HS-5 (cell line): ENCODE measurements at places on chromosomes 2 and 18.

GRCh38 chr2:239375278-239376061 lies 25.4 kb downstream of the HDAC4 start:
- no peak for DNase-seq

- DNase-seq = no peak
Observed at GRCh38 chr18:62939433-62939832, 224.1 kb downstream of the PHLPP1 start.

GRCh38 chr2:30209227-30209626 lies 22.1 kb upstream of the LBH start:
- DNase-seq = no peak

- DNase-seq = no peak
Observed at GRCh38 chr2:117832332-117832731, 17.8 kb downstream of the DDX18 start.

DNA sequence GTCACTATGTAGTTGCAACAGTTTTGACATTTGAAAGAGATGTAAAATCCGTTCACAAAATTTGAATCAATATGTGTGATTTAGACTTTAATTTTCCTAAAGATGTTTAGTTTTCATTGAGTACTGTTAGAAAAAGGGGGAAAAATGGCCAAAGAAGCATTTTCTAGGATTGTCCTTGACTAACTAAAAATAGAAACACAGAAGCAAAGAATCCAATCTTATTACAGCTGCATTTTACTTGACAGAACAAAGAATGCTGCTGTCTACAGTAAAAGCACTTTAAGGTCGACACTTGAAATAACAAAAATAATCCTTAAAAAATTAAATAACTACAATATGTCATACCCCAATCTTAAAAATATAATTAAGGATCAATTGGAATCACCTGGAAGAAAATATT lies 48.9 kb downstream of the FRZB start:
- no peak for DNase-seq

DNA sequence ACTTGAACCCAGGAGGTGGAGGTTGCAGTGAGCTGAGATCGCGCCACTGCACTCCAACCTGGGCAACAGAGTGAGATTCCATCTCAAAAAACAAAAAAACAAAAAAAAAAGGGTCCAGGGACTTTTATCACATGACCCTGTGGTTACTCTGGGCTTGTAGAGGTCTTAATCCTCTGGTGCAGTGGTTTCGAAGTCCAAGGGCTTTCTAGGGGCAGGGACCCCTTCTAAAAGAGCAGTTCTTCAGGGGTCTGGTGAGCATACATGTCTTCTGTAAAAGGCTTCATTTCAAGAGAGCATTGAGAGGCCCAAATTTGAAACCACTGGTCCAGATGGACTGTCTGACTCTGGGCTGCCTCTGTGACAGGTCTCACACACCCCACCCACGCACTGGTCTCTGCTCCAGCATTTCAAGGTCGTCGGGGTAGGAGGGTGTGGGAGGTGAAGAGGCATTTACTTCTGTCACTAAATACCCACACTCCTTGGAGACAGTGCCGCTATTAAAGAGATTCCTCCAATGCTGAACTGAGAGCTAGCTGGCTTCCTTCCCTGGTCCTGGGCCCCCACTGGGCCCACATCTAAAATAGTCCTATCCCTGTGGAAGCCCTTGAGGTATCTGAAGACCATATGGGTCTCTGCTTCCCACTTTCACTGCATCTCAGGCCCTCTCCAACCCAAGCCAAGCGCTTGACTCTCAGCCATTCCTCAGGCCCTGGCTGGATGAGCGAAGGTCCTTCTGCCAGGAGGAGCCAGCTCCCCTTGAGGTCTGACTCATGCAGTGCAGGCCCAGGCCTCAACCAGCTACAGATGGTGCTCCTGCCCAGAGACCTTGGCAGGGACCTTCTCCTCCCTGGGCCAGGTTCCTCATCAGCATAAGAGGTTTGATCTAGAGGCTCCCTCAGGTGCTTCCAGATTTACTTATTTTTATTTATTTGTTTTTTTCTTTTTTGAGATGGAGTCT lies 44.8 kb downstream of the PAX8 start:
- no peak for DNase-seq

GRCh38 chr2:10428355-10428754 lies 19.8 kb downstream of the ODC1 start:
- no peak for DNase-seq

DNA sequence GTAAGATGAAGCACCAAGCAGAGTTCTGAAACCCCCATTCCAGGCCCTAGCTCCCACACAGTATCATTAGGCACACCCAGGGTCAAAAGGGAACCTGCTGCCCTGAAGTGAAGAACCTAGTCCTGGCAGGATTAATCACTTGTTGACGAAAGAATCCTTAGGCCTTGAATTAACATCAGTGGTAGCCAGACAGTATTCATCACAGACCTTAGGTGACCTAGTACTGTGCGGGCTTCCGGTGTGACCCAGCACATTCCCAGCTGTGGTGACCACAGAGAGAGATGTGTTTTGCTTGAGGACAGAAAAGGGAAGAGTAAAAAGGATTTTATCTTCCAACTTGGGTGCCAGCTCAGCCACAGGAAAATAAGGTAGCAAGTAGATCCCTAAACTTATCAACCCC lies 1071.4 kb upstream of the FAM98A start:
- DNase-seq = no peak

- no peak for DNase-seq
Observed at GRCh38 chr18:78980279-78980771, 707 bp downstream of the SALL3 start.

DNA sequence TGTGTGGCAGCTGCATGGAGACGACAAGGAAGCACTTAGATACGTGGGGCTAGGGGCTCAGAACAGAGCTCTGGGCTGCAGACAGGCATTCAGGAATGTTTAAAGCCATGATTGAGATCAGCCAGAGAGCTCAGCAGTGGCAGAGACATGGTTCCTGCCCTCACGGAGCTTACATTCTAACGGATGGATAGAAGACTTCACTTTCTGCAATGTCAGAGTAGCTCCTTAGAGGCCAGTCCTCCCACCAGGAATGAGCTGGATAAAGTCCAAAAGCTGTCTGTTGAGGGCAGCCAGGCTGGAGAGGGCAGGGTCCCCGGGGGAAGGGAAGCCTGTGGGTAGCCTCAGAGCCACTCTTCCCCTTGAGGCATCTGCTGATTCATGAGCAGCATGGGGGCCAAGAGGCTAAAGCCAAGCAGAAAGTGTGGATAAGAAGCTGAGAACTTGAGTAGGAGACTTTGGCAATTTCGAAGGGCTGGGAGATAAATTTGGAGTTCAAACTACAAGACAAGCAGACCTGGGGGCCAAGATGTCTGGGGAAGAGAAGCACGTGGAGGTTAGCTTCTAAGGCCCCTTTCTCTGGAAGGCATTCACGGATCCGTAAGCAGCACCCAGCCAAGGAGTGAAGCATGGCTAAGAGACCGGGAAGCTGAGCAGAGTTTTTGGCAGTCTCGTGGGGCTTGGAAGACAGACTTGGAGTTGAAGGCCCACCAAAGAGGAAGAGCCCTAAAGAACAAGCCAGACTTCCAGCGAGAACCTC lies 9.7 kb upstream of the CIB4 start:
- no peak for DNase-seq
